Purkinje cell (primary cell): ENCODE measurements at places on chromosomes 5 and 9. TPM values are rescaled to one million over a fixed set of nuclear protein-coding genes. Genes with fewer than 3 reads are reported as not detected.

Gene GDF9
- polyA plus RNA-seq = not detected in 2 replicates

Gene PCDHGC5
- 0.34 and 2.0 TPM in 2 replicates for polyA plus RNA-seq

Gene CCNO
- polyA plus RNA-seq = 1.1 and 3.0 TPM in 2 replicates

Gene BARHL1
- not detected in 2 replicates for polyA plus RNA-seq

Gene PTBP3
- polyA plus RNA-seq = 4.2 and 4.9 TPM in 2 replicates

Gene ROR2
- polyA plus RNA-seq = not detected in 2 replicates

Gene SNCAIP
- polyA plus RNA-seq = 1.0 and 4.6 TPM in 2 replicates

Gene KLF4
- polyA plus RNA-seq = 2.0 TPM in 1 of 2 replicates, not detected in the other

Gene CARTPT
- 5.1 TPM in 1 of 2 replicates, not detected in the other for polyA plus RNA-seq

Gene DMRT3
- not detected in 2 replicates for polyA plus RNA-seq

Gene GALNT12
- polyA plus RNA-seq = 1.2 TPM in 1 of 2 replicates, not detected in the other
